ENCODE measurements at places on chromosomes 4 and X.

- no peak for DNase-seq
Measured at GRCh38 chr4:148345509-148345908, 96.7 kb downstream of the NR3C2 start.

- DNase-seq = no peak
Measured at GRCh38 chrX:46254641-46255040, 290.6 kb downstream of the ZNF674 start.

DNA sequence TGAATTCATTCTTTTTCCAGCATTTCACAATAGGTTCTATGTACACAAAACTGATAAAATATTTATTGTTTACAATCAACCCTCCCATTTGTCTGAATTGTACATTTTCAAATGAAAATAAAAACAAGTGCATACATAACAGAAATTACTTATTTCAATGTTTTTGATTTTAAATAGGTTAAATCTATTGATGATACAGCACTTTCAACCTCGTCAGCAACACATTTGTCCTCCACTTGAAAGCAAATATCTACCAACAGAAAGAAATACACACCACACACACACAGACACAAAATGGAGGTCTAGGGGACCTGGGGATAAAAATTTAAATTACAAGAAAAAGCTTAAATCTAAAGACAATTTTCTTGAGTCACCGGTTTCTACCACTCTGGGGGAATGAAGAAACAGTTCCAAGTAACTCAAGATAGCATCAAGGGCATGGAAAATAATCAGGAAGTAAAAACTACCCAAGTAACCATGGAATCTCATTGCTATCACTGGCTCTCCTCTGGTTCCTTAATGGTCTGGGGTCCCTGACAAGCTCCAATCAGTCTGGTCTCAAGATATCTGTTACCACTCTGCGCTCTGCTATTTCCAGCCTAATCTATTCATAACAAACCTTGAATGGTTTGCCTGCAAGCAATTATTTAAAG, 27.6 kb downstream of the ANKRD17 start:
- no peak for DNase-seq

DNA sequence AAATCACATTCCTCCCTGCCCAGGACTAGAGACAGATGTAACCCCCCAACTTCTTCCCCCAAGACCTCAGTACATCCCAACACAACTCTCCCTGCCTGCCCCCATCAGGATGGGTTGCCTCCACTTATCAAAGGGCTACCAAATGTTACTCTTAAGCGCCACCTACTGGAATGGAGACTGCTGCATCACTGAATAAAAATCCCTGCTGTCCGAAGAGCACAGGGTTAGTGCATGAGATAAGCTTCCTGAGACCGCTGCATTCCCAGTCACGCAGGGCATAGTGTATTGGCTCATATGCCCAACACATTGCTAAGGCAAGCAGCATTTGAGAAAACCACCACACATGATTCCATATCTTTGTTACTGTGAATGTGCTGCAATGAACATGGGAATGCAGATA, 544.5 kb downstream of the PPP4R3C start:
- no peak for DNase-seq

DNA sequence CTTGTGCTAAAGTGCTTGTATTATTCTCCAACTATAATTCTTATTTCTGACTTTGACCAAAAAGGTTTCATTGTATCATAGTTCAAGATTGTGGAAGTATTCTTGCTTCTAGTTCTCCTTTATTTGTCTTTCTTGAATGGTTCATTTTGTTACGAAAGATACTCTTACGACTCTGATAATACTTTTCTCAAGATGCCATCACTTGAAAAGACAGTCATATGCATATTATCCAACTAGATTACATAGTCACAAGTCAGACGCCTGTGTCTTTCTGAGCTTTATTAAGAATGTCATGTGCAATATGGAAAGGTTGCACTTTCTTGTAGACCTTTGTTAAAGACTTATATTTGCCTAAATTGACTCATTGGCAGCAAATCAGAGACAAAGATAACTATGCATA, 71.4 kb upstream of the HPGD start:
- DNase-seq = no peak

DNA sequence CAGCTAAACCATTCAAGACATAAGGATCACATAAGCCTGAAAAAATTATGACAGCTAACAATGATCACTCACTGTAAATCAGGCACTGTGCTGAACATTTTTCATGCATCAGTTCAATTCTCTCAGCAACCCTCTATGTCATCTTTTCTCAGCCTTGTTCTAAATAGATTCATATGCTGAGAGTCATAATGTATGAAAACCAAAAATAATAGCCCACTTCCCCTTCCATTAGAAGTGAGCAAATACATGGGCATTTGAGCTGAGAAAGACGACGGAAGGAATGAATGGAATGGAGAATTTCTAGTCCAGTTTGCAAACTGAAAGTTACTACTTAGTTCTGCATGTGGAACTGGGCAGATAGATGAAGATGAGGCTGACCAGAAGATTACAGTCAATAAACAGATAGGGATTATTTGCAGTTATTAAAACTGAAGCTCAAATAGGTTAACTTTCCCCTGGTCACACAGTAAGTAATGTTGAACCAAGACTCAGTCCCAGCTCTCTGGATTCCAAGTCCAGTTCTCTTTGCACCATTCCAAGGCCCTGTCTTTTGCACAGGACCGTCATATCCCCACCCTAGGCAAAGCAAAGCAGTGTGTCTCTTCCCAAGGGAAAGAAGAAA, 1.6 kb upstream of the SH3RF1 start:
- DNase-seq = no peak

All from dorsolateral prefrontal cortex (tissue), 122 donors.